ENCODE measurements at places on chromosomes 5 and 9. TPM values are rescaled to one million over a fixed set of nuclear protein-coding genes. Genes with fewer than 3 reads are reported as not detected.
A peak's percentile ranks its signal among the peaks of the same experiment; 100 is the strongest.

DNA sequence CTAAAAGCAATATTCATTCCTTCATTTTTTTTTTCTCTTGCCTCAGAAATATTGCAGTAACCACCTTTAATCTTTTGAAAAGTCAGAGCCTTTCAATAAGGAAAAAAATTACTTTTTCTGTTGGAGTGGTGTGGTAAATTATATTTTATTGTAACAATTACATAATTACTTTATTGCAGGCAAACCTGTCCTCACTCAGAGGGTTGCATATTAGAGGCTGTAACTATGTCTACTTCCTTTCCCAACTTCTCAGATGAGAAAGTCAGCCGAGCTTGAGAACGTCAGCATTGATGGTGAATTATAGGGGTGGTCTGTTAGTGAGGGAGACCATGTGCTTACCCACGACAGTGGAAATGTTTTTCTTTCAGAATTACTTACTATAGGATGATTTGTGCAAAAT lies 611.8 kb downstream of the KIF4B start:
- no peak overlapping the region for H3K4me3 ChIP-seq
- no peak for DNase-seq
- no peak overlapping the region for H3K27ac ChIP-seq
- H3K27me3 ChIP-seq = no peaks in the 10 kb centered on the region

GRCh38 chr9:98892288-98892687 lies 51.4 kb upstream of the COL15A1 start:
- H3K36me3 ChIP-seq = no peaks in the 10 kb centered on the region
- no peaks in the 10 kb centered on the region for H3K27me3 ChIP-seq
- DNase-seq = no peak
- H3K4me3 ChIP-seq = no peak overlapping the region

- no peaks in the 10 kb centered on the region for H3K27me3 ChIP-seq
- no peak overlapping the region for H3K27ac ChIP-seq
- no peaks in the 10 kb centered on the region for H3K36me3 ChIP-seq
- no peak overlapping the region for H3K4me3 ChIP-seq
Measured at GRCh38 chr5:440401-441201, 2.4 kb upstream of the EXOC3 start.

DNA sequence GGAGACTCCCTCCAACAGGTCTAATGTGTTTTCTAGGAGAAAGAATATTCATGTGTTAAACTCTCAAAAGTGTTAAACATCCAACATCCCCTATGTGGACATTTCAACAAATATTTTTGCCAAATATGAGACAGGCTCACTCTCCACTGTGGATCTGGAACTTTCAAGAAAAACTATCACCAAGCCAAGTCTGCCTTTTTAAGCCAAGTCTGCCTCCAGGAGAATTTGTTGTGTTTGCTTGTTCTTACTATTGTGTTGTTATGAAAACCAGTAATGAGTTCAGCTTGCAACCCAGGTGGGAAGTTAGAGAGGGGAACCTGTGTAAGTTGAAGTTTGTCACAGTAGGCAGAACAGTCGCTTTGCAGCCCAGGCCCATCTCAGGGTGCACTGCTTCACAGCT lies 228.1 kb downstream of the NFIB start:
- H3K4me3 ChIP-seq = no peak overlapping the region
- H3K4me1 ChIP-seq = no peaks in the 10 kb centered on the region
- H3K36me3 ChIP-seq = no peaks in the 10 kb centered on the region
- no peak for DNase-seq

- H3K4me3 ChIP-seq = no peak overlapping the region
- H3K4me1 ChIP-seq = no peaks in the 10 kb centered on the region
- peak overlapping the region; percentile 63 for H3K27ac ChIP-seq
- no peaks in the 10 kb centered on the region for H3K36me3 ChIP-seq
- DNase-seq = no peak
Measured at GRCh38 chr5:75319638-75320037, 17.4 kb upstream of the HMGCR start.

DNA sequence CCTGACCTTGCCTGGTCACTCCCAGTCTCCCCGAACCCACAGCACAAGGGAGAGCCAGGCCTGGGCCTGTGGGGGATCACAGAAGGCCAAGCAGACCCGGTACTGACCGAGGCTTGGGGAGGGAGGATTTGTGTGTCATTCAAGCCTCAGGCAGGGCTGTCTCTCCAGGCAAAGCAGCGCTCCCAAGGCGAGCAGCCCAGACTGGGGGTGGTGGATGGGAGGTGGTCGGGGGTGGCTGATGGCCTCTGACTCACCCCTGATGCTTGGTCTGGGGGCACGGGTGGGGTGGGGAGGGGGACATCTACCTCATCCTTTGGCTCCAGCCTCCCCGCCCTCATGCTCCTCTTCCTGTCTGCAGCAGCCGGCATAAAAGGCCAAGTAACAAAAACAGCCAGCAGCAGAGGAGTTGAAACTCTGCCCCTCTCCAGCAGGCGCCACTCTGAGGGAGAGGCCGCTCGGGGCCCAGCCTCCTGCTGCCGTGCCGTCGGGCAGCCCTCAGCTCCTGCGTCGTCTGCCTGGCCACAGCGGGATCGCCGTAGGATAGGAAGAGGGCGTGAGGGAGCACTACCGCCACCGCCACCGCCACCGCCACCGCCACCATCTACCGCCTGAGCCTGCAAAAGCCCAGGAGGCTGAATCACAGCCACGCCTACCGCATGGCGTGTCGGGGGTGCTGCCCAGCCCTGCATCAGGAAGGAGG lies 166.0 kb downstream of the OLFM1 start:
- H3K27me3 ChIP-seq = no peaks in the 10 kb centered on the region
- no peak overlapping the region for H3K4me3 ChIP-seq
- H3K27ac ChIP-seq = no peak overlapping the region
- H3K4me1 ChIP-seq = no peaks in the 10 kb centered on the region
- peak; percentile 60 for DNase-seq
- H3K36me3 ChIP-seq = no peaks in the 10 kb centered on the region

DNA sequence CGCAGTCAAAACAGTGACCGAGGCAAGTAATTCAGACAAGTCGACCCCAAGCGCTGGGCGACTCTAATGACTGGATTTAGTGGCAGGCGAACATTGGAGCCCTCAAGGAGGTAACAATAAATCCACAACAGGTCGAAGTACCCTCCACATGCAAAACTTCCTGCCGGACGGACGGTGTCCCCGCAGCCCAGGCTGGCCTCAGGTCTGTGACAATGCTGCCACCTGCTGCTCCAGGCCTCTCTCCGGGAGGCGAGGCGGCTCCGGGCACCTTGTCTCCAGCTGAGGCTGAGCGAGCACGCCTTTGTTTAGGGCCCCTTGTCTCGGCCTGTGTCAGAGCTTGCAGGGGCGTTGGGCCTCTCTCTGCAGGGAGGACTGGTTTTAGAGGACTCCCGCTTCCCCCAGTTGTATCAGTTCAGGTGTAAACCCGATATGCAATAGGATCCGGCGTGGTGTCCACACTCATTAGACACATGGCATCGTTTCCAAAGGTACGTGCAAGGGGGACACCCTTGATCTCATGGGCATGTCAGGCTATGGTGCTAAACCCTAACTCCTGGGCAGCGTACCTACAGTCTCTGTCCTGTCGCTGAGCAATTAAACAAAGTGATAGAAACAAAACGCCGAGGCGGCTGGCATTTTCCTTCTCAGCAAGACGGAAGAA lies 628.0 kb upstream of the ADAMTS16 start:
- H3K27me3 ChIP-seq = no peaks in the 10 kb centered on the region
- H3K36me3 ChIP-seq = no peaks in the 10 kb centered on the region
- H3K4me3 ChIP-seq = peak overlapping the region; percentile 32

DNA sequence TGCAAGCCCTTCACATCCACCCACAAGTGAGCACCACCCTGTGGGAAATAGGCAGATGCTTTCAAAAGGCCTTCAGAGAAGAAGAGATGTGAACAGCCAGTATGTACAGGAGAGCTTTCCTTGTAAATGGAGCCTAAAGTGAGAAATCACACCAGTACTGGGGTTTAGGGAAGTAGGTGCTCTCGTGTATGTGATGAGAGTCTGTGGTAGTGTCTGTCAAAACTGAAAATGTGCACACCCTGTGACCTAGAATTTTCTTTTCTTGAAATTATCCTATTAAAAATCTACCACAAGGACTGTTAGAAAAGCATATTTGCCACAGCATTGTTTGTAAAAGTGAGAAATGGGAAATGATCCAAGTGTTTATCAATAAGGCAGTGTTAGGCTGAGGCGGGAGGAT lies 16.6 kb downstream of the OTULINL start:
- peaks cover 18% of the 10 kb centered on the region for H3K36me3 ChIP-seq
- peaks cover 15% of the 10 kb centered on the region for H3K4me1 ChIP-seq
- no peak overlapping the region for H3K4me3 ChIP-seq
- no peak for DNase-seq
- H3K27ac ChIP-seq = no peak overlapping the region
- H3K27me3 ChIP-seq = no peaks in the 10 kb centered on the region

GRCh38 chr9:137323531-137324331 lies 21.7 kb upstream of the NRARP start:
- no peak overlapping the region for H3K27ac ChIP-seq
- H3K27me3 ChIP-seq = no peaks in the 10 kb centered on the region
- H3K4me1 ChIP-seq = peaks cover 21% of the 10 kb centered on the region
- DNase-seq = peak; percentile 32
- H3K36me3 ChIP-seq = no peaks in the 10 kb centered on the region
- no peak overlapping the region for H3K4me3 ChIP-seq

DNA sequence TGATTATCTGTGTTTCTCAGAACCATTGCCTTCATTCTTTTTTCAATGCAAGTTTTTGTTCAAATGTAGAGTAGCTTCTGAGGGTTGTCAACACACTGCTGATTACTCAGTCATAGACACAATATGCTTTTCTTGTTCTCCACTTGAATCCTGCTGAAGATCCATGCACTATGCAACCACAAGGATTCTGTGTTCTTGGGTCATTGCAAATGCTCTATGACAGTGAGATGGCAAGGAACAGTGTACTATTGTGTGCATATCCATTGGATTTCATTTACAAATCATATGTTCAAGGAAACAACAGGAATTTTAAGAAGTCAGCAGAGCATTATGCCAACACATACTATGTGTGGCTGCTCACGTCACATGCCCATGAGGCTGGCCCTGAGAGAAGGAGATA lies 1590.2 kb downstream of the EFNA5 start:
- H3K4me1 ChIP-seq = no peaks in the 10 kb centered on the region
- H3K27me3 ChIP-seq = no peaks in the 10 kb centered on the region
- H3K36me3 ChIP-seq = no peaks in the 10 kb centered on the region
- no peak overlapping the region for H3K27ac ChIP-seq
- H3K4me3 ChIP-seq = no peak overlapping the region

DNA sequence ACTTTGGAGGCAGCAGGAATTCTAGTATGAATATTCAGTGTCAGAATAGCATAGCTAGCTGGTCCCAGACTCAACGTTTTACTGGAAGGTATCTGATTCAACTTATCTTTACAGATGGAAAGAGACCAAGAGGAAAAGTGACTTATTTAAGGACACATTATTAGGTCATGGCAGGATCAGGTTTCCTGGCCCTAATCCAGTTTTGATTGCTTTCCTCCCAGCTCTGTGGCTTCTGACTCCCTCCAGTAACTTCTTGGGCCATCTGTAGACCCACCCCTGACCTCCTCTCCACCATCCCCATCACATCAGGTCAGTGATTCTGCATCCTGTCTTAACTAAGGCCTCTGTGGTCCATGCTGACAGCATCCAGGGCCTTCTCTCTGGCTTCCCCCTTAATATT lies 38.4 kb downstream of the SH3TC2 start:
- no peak overlapping the region for H3K4me3 ChIP-seq
- no peak overlapping the region for H3K27ac ChIP-seq
- no peaks in the 10 kb centered on the region for H3K36me3 ChIP-seq
- no peaks in the 10 kb centered on the region for H3K4me1 ChIP-seq
- no peaks in the 10 kb centered on the region for H3K27me3 ChIP-seq

DNA sequence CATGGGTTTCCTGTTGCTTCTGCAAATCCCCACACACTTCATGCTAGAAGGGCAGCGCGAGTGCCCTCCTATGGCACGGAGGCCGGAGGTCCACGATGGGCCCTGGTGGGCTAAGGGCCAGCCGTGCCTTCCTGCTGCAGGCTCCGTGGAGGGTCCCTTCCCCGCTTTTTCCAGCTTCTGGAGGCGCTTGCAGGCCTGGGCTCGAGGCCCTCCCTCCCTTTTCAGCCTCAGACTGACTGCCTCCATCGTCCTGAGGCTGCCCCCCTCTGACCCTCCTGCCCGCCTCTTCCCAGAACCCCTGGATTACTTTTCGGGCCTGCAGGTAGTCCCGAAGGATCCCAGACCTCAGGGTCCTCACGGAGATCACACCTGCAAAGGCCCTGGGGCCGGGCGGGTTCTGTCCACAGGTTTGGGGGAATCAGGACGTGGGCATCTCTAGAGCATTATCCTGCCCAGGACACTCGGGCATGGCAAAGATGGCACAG lies 3.2 kb upstream of the TERT start:
- no peaks in the 10 kb centered on the region for H3K36me3 ChIP-seq
- no peak overlapping the region for H3K4me3 ChIP-seq
- peaks cover 18% of the 10 kb centered on the region for H3K27me3 ChIP-seq
- no peak overlapping the region for H3K27ac ChIP-seq

DNA sequence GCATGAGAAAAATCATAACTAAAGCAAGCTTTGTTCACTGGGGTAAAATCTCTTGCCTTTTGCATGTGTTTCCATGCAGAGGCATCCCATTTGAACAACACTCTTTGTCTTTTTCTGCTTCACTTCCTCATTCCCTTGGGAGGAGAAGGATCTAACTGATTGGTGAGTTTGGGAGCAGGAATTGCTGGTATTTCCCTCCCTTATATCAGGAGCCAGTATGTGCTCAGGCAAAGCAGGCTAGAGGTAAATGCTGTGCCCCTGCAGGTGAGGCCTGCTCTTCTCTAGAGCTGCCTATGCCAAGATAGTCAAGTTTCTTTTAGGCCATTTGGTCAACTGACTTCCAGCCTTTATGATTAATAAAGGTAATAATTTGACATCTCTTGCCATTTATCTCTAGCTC lies 179.9 kb downstream of the COX7C start:
- H3K4me1 ChIP-seq = no peaks in the 10 kb centered on the region
- H3K4me3 ChIP-seq = no peak overlapping the region
- no peak for DNase-seq
- H3K27me3 ChIP-seq = no peaks in the 10 kb centered on the region
- no peaks in the 10 kb centered on the region for H3K36me3 ChIP-seq

DNA sequence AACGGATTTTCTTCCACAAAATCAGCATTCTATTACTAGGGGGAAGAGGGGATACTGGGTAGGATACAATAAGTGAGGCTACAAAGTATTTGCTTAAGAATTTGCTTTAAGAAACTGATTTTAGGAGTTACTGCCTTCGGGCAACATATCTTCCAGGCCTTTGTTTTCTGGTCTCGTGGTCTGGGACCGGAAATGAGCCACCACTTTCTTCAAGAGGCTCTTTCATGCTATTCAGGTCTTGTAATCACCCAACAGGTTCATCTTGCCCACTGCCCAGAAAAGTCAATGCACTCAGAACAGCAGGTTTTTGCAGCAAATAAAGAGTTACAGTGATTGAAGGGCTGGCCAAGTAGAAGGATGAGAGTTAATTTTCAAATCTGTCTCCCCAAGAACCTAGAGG lies 6.6 kb upstream of the AOPEP start:
- no peak overlapping the region for H3K27ac ChIP-seq
- no peaks in the 10 kb centered on the region for H3K4me1 ChIP-seq
- no peaks in the 10 kb centered on the region for H3K36me3 ChIP-seq
- no peak for DNase-seq
- no peaks in the 10 kb centered on the region for H3K27me3 ChIP-seq

The NUTM2G gene
- total RNA-seq = not detected

The SOX30 gene
- 0.12 TPM for total RNA-seq

The ASS1 gene
- total RNA-seq = 96.0 TPM

The SH3PXD2B gene
- total RNA-seq = 46.2 TPM

The PCDHA9 gene
- total RNA-seq = 0.20 TPM

The PRLR gene
- total RNA-seq = 1.6 TPM

The SV2C gene
- 0.32 TPM for total RNA-seq

The AGXT2 gene
- total RNA-seq = not detected

Data from upper lobe of right lung (tissue), 1 donor.